ENCODE measurements at places on chromosomes 2 and 18.
A peak's percentile ranks its signal among the peaks of the same experiment; 100 is the strongest.

- no peak for DNase-seq
Measured at GRCh38 chr2:147715807-147716206, 129.0 kb upstream of the ACVR2A start.

DNA sequence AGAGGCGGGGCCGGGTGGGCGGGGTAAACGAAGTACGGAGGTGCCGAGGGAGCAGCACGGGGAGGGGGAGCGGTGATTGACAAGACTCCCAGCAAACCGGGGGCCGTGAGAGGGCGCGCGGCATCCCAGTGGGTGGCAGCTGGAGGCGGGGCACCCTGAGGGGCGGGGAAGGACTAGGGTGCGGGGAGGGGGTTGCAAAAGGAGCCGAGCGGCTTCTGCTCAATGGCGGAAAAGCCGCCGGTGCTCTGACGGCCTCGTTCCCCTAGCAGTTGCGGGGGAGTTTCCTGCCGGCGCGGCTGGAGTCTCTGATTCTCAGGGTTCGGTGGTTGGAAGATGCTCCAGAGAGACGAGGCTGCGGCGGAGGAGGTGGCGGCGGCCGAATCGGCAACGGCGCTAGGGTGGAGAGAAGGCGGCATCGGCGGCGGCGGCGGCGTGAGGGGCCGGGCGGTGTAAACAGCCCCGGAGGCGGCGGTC lies at the start of gene PPM1B:
PPM1B (plus strand) TSS at position 195 of the 474 bp plus-strand sequence. CDS start 32,325 bp downstream, outside the sequence.
- peak; percentile 100 for DNase-seq

- no peak for DNase-seq
Measured at GRCh38 chr2:9741110-9741509, 102.2 kb upstream of the TAF1B start.

DNA sequence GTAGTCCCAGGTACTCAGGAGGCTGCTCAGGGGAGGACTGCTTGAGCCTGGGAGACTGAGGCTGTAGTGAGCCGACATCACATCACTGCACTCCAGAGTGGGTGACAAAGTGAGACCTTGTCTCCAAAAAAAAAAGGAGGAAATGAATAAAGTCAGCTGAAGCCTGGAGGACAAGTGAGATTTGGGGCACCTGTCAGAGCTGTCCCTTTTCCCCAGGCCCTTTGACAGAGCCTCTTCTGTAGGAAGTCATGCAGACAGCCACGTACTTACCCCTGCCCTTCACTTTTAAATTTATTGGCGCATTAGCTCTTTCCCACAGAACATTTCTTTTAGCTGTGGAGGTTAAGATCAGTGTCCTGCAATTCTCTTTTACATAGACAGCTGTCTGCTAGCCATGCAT lies 151.0 kb upstream of the DNMT3A start:
- no peak for DNase-seq

All from suprapubic skin (tissue), 4 donors.